ENCODE measurements at places on chromosomes 1 and 21.

DNA sequence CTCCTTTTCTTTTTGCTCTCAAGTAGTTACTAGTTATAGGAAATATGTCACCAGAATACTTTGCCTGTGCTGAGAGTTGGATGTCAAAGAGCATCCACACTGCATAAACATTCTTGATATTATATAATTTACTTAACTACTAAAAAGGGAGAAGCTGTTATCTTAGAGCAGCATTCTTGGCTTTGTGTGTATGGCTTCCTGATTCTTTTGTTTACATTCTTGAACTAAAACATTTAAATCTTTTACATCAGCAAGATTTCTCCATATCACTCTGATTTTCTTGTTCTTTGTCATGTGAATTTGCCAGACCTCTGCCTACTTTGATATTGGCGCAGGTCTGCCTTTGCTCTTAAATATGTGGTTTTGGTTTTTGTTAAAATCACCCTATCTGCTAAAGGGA lies 48.8 kb downstream of the SUCO start:
- no peak for DNase-seq

GRCh38 chr1:47527653-47528272 lies 89.9 kb downstream of the FOXD2 start:
- no peak for DNase-seq

DNA sequence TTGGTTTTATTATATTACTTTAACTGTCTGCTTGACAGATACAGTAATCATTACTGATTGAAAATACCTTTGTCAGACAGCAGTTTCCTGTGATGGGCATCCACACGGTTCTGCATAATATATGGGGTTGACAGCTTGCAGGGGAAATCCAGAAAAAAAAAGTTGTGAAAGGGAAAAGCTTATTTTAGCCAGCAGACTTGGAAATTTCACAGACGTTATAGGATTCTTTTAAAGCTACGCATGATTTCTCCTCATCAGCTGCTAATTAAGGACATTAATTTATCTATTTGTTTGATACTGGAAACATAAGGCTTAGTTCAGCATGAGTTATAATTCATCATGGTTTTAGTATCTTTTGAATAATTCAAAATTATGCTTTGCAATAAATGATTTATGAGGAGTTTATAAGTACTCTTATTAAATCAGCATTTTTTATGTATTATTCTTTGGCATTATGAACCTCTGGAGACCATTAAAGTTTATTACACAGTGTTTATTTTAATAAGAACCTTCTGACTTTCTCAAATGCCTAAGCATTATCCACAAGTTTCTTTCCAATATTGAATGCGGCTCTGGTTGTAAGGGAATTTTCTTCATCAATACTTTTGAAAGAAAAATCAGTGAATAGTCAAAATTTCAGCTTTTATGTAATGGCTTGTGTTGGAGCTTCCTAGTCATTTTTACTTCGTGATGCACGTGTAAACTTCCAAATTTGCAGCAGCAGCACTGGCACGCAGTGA lies 235.3 kb upstream of the KCNK2 start:
- DNase-seq, result no peak

DNA sequence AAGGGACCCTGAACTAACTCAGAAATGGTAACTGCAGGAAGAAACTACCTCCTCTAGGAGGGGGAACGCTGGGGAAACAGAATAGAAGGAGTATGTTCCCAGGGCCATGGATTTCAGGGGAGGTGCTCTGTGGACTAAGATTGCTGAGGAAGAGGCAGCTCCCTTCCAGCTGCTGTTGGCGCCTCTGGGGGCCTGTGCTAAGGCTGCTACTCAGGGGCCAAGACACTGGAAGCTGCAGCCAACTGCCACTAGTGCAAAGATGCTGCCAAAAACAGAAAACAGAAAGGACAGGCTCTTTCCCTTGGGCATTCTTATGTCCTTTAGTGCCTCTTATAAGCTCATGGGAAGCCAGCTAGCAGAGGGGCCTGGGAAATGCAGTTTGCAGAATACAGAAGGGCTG lies 58.0 kb upstream of the SGIP1 start:
- DNase-seq, result no peak

DNA sequence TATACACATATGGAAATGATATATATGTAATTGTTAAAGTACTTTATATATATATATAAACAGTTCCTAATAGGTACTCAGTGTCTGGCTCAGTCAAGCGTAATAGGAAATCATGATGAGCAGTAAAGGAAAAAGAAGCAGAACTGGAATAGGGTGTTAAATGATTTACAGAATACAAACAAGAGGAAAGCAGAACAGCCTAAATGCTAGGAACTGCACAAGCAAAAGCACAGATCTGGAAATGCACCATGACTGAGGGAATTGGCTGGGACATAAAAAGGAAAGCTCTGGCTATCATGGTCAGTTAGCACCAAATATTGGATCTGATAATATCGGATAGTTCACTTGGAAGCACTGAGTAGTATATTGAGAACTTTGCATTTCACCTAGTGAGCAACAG lies 51.8 kb downstream of the SLC44A5 start:
- no peak for DNase-seq

GRCh38 chr1:2502661-2503553 lies 23.5 kb downstream of the PANK4 start:
- DNase-seq, result no peak

DNA sequence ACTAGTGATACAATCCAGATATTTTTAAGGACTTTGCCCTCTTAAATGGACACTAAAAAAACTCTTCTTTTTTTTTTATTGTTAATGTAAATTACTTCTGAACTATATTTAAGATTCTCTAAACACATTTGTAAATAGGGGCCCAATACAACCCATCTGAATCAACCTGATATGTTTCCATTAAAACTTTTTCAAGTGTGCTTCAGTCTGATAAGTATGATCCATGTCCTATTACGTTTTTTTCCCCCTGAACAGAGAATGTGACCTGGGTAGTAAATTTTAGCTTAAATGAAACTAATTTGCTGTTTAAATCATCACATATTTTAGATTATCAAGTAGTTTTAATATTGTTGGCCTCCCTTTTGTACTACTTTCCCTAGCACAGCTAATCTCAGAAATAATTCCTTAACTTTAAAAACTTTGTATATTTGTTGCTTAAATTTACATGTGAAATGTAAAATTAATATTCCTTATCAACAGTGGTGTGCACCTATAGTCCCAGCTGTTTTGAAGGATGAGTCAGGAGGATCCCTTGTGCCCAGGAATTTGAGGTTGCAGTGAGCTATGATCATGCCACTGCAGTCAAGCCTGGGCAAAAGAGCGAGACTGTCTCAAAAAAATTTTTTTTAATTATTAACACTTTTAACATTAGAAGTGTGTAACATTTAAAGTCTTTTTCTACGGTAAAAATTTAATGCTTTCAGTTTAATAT lies 3.0 kb upstream of the PKN2 start:
- DNase-seq, result no peak

- no peak for DNase-seq
Observed at GRCh38 chr1:151864411-151864810, 10.9 kb upstream of the THEM5 start.

DNA sequence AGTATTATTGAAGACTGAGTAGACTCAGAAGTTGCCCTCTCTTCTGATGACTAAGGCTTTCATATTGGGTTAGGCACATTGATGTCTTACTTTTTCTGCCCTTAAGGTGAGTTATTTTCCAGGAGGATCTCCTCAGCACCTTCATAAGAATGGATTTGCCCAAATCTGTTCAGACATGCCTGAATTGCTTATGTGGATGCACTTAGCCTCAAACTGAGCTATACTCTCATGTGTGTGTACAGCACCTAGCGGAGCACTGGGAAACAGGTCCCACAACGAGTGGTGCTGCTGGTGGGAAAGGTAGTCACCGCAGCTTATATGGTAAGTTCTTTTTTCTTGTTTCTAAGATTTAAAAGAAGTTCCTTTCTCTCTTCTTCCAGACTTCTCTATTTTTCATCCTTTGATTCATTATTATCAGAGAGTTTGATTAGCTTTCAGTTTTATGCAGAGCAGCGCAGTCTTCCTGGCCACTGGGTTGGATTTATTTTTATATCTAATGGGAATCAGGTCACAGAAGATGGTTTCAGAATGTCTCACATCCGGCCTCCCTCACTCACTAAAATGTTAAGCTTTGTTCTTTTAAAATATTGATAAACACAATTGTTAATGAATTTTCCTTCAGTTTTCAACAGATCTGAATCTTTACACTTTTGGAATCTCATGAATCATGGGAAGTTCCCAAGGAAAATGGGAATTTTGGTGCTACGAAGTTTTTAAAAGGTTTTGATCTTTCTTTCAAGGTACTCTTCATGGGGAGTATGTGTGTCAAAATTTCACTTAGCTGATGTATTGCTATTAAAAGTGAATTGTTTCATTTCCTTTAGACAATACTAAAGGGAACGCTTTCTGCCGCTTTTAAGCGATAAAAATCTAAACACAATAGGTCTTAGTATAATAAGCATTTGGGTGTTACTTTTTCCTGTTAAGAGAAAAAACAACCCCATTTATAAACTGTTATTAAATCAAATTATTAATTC lies 58.5 kb downstream of the EXTL2 start:
- no peak for DNase-seq

DNA sequence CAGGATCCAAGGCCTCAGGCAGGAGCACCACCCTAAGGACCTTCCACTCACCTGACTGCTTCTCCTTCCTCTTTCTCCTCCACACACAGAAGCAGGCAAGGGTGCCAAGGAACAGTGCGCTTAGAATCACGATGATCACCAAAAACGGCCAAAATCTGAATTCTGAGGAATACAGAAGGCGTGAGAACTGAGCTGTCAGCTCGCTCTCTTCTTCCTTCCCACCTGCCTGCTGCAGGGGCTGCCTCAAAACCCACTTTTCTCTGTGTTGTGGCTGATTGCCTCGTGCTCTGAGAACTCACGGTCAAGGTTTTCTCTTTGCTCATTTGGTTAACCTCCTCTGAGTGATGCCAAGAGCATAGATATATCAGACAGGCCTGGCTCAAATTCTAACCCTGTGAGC lies 23.8 kb downstream of the CD244 start:
- DNase-seq, result no peak

GRCh38 chr1:206686478-206687249 lies 2.0 kb downstream of the MAPKAPK2 start:
- DNase-seq, result no peak

GRCh38 chr1:65432918-65433317 lies 12.4 kb downstream of the LEPR start:
- no peak for DNase-seq

DNA sequence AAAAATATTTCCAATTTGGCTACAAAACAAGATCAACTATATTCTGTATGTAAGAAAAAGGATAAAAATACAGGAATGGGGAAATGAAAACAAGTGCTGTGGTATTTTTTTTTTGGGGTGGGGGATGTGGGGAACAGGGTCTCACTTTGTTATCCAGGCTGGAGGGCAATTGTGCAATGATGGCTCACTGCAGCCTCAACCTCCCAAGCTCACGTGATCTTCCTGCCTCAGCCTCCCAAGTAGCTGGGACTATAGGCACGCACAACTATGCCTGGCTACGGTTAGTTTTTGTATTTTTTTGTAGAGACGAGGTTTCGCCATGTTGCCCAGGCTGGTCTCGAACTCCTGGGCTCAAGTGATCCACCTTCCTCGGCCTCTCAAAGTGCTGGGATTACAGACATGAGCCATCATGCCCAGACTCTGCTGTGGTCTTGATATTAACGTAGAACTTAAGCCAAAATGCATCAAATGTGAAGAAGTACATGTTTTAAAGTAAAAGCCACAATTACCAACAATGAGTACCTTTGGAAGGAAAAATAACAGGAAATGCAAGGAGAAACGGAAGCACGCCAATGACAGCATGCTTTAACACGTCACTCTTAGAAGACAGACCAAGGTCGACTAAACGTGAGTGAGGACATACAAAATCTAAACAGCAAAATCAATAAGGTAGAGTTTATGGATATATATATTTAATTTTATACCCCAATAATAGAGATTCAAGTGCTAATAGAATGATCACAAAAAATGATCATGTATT lies 8.8 kb upstream of the ABCB10 start:
- DNase-seq, result no peak

GRCh38 chr1:174676856-174677255 lies 229.1 kb downstream of the GPR52 start:
- no peak for DNase-seq

DNA sequence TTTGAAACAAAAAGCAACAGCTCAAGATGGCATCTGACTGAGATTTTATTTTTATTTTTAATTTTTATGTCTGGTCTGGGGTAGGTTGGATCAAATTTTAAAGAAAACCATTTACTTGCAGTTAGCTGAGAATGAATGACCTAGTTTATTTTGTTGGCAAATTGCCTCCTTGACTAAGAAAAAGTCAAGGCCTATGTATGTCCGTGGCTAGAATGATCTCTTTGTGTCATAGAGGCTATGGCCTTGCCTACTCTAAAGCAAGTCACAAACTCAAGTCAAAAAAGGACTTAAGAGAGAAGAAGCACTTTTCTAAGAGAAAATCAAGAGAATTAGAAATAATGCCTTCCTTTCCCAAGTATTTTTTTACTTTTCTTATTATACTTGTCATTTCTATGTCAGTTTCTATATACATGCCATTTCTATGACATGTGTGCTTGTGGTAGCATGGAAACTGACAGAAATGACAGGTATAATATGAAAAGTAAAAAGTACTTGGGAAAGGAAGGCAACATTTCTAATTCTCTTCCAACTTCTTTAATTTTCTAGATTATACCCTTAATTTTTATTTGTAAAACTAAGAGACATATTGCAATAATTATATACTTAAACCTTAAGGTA lies 136.7 kb downstream of the CENPF start:
- DNase-seq, result no peak

DNA sequence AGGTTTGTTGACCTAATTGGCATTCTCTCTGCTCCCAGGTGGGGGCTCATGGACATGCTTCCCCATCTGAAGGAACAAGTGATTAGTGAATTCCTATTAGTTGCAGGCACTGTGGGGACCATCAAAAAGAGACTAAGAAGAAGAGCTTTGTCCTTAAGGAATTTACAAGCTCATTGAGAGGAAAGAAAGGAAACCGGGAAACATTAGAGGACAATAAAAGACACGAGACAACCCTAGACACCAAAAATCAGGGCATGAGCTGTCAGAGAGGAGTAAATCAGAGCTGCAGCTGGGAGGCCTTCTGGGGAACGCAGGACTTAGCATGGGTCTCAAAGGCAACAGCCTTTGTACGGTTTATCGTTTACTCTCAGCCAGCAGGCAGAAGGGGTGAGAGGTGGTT lies 45.1 kb downstream of the BACE2 start:
- DNase-seq, result no peak

- DNase-seq, result no peak
Observed at GRCh38 chr1:225847610-225848009, 34.6 kb downstream of the TMEM63A start.

DNA sequence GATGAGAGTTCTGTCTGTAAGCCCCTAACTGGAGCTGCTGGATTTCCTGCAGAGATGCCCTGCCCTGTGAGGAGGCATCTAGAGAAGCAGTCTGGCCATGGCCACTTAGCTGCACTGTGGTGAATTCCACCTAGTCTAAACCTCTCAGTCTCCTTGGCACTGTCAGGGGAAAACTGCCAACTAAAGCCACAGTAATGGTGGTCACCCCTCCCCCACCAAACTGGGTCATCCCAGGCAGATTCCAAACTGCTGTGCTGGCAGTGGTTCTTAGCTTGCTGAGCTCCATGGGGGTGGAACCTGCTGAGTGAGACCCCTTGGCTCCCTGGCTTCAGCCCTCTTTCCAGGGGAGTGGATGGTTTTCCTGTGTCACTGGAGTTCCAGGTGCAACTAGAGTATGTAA lies 740.6 kb downstream of the RWDD3 start:
- no peak for DNase-seq

GRCh38 chr1:235622936-235623779 lies 26.4 kb downstream of the GNG4 start:
- no peak for DNase-seq
